ENCODE measurements at places on chromosomes 5 and 9.

DNA sequence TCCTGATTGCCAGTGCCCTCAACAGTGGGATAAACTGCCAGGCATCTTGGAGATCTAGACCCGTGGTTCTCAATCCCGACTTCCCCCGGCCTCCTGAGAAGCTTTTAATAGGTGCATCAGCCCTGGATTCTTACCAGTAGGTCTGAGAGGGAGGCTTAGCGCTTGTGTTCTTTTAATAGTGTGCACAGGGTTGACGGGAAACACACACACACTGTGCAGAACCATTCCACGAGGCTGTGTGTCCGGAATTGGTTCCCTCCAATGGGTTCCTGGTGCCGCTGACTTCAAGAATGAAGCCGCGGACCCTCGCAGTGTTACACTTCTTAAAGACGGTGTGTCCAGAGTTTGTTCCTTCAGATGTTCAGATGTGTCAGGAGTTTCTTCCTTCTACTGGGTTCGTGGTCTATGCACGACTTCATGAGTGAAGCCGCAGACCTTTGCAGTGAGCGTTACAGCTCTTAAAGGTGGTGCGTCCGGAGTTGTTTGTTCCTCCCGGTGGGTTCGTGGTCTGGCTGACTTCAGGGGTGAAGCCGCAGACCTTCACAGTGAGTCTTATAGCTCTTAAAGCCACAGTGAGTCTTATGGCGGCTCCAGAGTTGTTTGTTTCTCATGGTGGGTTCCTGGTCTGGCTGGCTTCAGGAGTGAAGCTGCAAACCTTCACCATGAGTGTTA is 46.6 kb upstream of the PRSS3 start:
- peak; percentile 83 for DNase-seq

GRCh38 chr9:124513376-124513994 is 6.3 kb upstream of the NR5A1 start:
- no peak for DNase-seq

DNA sequence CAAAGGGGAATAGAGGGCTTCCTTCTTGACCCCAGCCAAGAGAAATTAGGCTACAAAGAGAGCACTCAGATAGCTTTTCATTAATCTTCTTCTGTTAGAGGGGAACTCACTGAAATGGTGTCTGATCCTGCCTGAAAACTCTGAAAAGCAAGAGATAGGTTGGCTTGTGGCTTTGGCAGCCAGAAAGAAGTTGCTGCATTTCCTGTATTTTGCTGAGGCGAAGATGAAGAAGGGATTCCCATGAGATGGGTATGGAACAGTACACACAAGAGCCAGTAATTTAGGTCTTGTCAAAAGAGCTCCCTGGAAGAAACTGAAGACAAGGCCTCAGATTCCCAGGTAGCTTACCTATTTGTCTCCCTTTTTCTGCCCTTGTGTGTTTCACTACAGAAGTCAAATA is 120.9 kb upstream of the TARS1 start:
- DNase-seq: no peak

DNA sequence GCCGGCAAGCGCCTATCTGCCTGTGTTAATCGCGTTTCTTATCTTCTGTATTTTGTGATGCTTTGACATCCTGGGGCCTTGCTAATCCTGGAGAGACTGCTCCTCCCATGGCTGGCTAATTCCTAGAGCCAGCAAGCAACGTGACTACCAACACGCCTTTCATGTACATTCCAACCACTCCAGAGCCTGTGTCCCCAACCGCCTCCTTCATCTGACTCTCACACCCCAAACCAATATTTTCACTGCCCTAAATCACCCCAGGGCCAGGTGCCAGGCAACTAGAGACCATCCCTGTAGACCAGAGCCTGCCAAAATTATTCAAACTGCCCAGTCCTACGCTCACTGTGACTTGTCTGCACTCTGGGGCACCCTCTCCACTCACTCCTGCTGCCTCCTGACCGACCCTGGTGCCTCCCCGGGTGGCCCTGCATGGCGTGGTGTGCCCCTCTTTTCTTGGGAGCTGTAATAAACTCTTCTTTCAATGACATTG is 50.5 kb upstream of the COL5A1 start:
- DNase-seq: no peak

- no peak for DNase-seq
Observed at GRCh38 chr9:108002371-108002956, 512.9 kb upstream of the KLF4 start.

GRCh38 chr9:138028596-138028995 is 151.0 kb downstream of the CACNA1B start:
- DNase-seq: no peak

- peak; percentile 20 for DNase-seq
Observed at GRCh38 chr9:31210978-31211570, 1173.4 kb upstream of the ACO1 start.

DNA sequence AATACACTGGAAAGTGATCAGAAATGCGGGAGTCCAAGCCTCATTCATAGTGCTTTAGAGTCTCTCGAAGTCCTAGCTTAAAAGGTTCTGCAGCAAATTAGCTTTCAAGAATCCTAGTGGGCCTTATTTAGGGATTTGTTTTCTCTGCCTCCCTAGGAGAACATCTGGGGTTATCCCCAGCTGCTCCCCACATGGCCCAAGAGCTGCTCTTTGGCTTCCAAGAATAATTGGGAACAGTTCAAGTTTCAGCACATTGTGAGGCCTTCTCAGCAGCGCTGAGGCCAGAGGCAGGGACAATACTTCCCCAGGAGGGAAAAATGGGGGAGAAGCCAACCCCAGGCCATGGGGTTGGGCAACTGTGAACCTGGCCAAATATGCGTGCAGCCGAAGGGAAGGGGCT is 108.7 kb downstream of the LIFR start:
- DNase-seq: no peak

- DNase-seq: no peak
Observed at GRCh38 chr5:33890131-33891032, 1.4 kb downstream of the ADAMTS12 start.

DNA sequence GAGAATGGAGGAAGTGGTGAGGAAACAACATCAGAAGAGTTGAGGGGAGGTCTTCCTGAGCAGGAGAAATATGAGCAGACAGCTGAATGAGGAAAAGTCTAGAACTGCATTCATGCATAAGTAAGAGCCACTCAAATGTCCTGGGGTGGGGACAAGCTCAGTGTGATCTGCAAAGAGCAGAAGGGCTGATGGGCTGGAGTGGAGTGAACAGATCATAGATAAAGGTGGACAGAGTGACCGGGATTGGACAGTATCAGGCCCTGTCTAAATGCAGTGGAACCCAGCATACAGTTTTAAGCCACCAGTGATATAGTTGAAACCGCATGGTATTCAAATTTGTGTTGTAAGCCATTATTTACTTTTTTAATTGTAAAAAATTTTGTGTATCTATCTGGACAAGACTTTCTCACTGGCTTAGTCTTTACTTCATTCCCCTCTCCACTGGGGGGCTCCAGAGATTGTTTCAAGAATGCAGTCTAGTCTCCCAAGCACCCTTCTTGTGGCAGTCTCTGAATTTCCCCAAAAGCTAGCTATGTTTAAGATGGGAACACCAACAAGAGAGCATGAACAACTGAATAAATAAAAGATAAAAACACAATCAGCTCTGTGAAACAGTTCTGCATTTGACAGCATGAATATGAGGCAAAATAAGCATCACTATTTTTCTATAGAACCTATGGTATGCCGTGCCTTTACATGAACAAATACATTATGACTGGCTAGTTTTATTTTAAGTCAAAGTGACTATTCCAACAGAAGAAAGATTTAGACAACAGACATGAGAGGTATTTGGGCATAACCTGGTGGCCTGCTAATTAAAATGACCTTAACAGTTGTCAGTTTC is 10.7 kb upstream of the STK32A start:
- DNase-seq: peak; percentile 9

DNA sequence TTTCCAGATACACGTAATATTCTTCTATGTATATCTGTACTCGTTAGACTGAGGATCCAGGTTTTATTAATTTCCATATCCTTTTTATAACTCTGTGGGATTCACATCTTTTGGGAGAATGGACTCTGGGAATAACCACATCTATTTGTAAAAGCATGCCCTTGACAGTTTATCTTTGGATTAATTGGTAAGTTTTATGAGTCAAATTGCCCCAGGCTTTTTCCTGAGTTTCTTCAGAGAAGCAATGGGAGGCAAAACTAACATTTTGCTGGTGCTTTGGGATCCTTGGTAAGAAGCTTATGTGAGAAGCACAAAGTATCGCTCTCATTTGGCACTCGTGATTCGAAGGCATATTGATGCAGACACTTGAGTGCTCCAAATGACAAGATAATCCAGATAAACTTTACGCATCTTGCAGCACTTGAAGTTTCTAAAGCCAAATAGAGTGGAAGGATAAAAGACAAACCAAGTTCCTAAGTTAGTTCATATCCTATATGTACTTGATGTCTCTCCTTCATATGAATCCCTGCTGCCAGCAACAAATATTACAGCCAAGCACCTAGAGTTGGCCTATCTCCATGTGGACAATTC is 324.7 kb downstream of the TLE4 start:
- no peak for DNase-seq

DNA sequence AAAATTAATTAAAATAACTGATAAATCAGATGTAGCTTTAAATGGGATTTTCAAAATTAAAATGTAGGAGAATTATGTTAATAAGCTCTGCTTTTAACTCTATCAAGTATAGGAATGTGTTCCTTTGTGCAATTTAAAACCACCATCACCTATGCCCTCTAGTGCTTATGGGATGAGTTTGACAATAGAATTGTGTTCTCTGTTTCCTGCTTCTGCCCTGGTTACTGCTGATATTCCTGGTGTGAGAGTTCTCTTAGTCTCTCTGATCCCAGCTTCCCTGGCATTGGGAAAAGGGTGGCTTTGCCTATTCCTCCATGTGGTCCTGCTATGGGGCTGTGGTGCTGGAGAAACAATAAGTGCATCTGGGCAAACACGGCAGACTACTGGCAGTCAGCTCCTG is 8.1 kb downstream of the LRRTM2 start:
- DNase-seq: no peak

GRCh38 chr5:56342616-56343015 is 109.5 kb upstream of the ANKRD55 start:
- no peak for DNase-seq

DNA sequence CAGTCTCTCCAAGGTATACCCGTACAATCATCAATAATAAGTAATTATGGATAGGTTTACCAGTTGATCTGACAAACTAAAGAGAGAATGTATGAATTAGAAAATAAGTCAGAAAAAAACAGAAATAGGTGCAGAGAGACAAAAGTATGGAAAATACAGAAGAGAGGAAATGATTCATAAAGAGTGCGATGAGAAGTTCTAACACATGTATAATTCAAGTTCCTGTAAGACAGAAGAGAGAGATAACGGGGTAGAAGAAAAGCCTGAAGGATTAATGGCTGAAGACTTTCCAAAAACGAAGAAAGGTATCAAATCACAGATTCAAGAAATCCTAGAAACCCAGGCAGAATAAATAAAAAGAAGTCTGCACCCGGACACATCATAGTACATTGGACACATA is 16.2 kb upstream of the SMU1 start:
- DNase-seq: no peak

DNA sequence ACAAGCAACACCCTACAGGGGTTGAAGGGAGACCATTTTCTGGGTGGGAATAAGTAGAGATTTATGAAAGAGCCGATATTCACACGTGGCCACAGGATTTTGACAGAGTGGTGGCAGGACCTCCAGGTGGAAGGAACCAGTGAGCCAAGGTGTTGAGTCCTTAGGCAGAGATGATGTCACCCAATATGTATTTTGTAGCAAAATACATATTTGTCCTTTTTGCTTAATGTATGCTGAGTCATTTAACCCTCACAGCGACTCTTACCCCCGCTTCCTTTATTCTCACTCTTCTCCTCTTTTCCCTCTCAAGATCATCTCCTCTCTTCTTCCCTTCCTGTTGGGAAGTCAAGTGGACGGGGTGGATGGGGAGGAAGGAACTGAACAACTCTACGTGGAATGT is 215.7 kb upstream of the S1PR3 start:
- DNase-seq: no peak

DNA sequence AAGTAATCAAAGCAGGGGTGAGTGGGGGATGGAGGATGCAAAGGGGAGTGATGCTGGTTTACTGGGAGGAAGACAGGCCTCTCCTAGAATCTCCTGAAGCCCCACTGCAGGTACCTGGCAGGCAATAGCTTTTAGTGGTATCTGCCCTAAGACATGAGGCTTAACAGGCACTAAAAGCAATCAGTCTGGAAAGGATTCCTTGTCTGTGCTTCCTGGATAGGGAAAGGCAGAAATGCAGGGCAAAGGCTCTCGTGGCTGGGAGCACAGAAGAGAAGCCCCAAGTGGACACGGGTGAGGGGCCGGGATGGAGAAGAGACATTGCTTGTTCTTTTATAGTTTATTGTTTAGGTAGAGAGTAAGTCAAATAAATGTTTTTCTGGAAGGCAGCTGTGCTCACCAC is 40.1 kb downstream of the CCNJL start:
- no peak for DNase-seq

DNA sequence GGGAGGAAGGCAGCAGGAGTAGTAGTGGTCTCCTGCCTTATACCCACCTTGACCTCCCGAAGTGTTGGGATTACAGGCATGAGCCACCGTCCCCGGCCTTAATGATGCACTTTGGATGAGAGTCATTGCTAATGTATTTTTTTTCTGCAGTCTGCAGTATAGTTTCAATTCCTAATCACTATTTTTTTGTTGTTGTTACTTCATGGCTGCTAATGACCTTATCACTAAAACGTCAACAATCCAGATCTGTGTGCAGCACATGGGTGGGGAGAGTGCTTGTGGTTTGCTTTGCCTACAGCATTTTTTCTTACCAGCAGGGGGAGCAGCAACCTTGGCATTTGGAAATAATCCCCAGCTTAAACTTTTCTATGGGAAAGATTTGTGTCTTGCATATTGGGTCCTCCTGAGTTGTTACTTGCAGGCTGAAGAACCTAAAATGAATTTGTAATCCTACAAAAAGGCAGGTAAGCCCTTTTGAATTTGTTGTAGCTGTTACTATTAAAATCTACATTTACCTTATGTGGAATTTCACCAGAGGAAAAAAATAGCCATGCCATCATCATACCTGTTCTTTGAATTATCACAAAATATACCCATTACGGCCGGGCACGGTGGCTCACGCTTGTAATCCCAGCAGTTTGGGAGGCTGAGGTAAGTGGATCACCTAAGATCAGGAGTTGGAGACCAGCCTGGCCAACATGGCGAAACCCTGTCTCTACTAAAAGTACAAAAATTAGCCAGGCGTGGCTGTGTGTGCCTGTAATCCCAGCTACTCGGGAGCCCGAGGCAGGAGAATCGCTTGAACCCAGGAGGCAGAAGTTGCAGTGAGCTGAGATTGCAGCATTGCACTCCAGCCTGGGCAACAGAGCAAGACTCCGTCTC is 6.3 kb upstream of the MED7 start:
- peak; percentile 91 for DNase-seq
